NCI-H1048 (cell line): ENCODE measurements at places on chromosomes 13 and 19.

GRCh38 chr13:61286148-61286745 lies 129.4 kb downstream of the PCDH20 start:
- no peak for DNase-seq

DNA sequence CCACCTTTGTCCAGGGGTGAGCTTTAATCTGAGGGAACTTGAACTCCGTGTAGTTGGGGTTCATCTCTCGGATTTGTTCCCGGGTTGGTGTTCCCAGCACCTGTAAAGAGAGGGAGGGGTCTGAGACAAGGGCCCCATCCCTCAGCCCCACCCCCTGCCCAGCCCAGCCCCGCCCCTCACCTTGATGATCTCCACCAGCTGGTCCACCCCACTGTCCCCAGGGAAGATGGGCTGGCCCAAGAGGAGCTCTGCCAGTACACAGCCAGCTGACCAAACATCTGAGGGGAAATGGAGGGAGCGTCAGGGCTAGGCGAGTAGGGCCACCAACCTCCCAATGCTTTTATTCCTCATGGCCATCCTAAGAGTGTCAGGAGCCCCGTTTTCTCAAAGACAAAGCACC lies 9.3 kb downstream of the GSK3A start:
- DNase-seq: no peak

GRCh38 chr19:18102916-18103542 lies 5.5 kb downstream of the MAST3 start:
- no peak for DNase-seq

DNA sequence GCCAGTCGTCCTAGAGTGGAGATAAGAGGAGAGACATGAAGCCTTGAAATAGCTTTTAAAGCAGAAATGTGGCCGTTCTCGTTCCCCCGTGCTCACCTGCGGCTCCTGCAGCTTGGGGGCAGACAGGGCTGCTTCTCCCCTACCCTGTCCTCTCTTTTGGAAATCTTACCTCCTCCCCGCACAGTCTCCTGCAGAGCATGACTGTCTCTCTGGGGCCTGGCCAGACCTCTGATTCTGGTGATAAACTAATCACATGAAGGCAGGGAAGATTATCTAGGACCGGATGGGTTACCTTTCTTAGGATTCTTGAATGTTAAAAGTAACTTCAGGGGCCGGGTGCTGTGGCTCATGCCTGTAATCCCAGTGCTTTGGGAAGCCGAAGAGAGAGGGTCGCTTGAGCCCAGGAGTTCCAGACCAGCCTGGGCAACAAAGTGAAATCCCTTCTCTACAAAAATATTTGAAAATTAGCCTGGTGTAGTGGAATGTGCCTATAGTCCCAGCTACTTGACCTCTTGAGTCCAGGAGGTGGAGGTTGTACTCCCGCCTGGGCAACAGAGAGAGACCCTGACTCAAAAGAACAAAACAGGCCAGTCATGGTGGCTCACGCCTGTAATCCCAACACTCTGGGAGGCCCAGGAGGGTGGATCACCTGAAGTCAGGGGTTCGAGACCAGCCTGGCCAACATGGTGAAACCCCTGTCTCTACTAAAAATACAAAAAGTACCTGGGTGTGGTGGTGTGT lies 8.1 kb downstream of the CEBPA start:
- no peak for DNase-seq

DNA sequence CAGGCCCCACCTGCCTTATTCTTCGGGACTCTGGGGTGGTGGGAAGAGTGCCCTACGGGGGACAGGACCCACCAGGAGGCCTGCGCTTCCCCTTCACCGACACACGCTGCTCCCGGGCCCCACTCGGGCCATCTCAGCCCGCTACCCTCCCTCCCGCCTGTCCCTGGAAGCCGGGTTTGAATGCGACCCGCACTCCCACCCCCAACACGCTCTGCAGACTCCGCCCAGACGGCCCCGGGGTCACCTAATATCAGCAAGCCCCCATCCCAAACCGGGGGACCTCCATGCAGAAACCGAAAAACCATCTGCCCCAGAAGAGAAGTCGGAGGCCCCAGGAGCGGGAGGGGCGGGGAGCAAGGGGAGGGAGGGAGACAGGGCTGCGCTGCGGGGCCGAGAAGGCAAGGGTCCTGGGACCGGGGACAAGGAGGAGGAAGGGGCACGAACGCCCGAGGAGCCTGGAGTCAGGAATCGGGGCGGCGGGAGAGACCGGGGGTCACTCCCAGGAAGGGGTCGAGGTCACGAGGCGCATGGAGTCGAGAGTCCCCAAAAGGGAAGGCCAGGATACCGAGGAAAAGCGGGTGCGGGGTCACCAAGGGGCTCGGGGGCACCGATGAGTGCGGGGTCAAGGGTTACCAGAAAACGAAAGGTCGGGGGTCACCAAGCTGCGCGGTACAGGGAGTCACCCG lies 766 bp downstream of the SBNO2 start:
- DNase-seq: no peak

- DNase-seq: no peak
Observed at GRCh38 chr13:68467160-68467559, 1237.0 kb upstream of the PCDH9 start.
